SJSA1 (cell line): ENCODE measurements at places on chromosomes 1 and 21. TPM values are rescaled to one million over a fixed set of nuclear protein-coding genes. Genes with fewer than 3 reads are reported as not detected.

DNA sequence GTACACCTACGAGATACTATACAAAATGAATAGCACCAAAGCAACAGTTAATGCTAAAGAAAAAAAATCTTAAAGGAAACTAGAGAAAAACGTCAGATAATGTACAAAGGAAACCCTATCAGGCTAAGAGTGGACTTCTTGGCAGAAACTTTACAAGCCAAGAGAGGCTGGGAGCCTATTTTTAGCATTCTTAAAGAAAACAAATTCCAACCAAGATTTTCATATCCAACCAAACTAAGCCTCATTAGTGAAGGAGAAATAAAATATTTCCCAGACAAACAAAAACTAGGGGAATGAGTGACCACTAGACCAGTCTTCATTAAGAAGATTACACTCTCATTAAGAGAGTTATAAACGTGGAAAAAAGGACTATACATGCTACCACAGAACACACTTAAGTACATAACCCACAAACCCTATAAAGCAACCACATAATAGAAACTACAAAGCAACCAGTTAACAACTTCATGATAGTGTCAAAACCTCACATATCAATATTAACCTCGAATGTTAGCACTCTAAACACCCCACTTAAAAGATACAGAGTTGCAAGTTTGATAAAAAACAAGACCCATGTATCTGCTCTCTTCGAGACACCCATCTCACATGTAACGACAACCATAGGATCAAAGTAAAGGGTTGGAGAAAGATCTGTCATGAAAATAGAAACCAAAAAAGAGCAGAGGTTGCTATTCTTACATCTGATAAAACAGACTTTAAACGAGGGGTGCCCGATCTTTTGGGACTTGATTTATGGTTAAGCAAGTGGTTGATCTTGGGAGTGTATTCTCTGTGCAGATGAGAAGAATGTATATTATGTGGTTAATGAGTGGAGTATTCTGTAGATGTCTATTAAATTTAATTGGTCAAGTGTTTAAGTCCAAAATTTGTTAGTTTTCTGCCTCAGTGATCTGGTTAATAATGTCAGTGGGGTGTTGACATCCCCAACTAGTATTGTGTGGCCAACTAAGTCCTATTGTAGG, 1301.4 kb downstream of the PLA2G4A start:
- DNase-seq: no peak

DNA sequence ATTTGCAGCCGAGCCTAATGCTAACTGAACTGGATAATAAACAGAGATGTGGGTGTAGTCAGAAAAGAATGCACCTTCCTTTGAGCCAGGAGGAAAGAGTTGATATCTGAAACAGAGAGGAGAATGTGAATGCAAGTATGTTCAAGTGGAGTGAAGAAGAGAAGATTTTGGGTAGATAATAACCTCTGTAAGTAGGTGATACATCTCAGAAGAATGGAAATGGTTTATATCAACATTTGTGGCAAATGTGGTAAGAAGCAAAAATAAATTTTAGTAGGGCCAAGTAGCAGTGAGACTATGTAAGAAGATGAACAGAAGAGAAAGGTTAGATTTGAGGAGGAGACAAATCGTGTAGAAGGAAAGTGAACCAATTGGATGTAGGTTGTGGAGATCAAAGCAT, 1.7 kb upstream of the DNTTIP2 start:
- no peak for DNase-seq

PLD5 gene
- total RNA-seq: not detected in 2 replicates

GBP3 gene
- 31.0 and 37.2 TPM in 2 replicates for total RNA-seq
